Glomerular endothelial cell (primary cell): ENCODE measurements at places on chromosomes 16 and 17.

- DNase-seq, result no peak
Observed at GRCh38 chr17:30975042-30975820, 4.4 kb downstream of the RNF135 start.

DNA sequence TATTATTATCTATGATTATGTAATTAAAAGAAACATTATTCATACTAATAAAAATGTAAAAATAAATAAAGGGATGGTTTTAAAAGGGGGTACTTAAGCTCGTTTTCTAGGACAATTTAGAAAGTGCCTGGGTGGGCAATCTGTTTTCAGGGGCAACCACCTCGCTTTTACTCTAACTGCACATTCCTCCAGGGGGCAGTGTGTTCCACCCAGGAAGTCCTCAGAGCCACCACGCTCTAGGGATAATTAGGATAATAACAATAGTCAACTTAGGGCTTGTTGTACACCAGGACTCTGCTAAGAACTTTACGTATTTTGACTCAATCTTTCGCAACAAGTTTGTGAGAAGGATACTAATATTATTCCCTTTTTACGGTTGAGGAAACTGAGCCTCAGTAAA is 396.7 kb upstream of the MAF start:
- no peak for DNase-seq

DNA sequence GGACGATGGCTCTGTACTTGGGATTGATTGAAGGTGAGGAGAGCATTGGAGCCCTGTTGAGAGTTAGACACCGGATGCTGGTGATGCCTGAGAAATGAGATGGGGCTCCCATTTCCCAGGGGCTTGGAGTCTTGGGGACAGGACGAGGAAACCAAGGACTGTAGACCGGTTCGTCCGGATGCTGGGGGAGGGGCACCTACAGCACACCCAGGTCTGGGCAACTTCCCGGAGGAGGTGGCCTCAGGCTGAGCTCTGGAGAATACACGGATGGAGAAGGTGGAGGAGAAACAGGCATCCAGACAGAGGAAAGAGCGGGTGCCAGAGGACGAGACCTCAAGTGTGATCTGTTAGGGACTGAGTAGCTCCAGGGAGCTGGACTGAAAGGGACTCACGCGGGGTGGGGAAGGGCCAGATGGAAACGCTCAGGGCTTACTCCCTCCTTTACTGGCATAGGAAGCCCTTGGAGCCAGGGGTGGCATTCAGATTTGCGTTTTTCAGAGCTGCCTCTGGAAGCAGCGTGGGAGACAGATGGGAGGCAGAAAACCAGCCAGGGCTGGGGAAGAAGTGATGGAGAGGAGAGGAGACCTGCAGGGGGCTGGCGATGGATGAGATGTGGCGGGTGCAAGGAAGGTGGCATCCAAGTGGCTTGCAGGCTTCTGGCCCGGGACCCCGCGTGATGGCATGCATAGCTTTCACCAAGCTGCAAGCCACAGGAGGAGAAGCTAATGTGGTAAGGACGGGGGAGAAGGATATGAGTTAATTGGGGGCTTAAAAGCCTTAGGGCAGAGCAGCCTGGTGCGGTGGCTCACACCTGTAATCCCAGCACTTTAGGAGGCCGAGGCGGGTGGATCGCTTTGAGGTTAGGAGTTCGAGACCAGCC is 8.3 kb downstream of the C1QTNF1 start:
- DNase-seq, result no peak

- DNase-seq, result no peak
Observed at GRCh38 chr17:38324141-38324697, 19.5 kb downstream of the GPR179 start.

DNA sequence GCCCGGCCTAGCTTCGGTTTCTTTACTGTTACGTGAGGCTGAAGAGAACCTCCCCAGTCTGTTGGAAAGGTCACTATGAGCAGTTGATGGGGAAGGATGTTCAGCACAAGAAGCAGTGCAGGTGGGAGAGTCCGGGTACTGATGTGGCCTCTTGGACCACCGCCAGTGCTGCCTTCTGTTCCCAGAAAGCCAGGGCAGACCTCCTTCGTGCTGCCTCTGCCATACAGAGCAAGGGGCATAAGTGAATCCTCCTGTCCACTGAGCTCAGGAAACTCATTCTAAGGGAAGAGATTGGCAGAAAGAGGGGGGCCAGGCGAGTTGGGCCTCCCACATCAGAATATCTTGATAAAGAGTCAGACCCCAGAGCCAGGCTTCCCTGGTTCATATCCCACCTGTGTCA is 3.7 kb downstream of the PPP4C start:
- DNase-seq, result no peak

GRCh38 chr17:36856903-36857381 is 80.3 kb upstream of the LHX1 start:
- DNase-seq, result no peak

- no peak for DNase-seq
Observed at GRCh38 chr17:83192161-83192788, 112.9 kb downstream of the METRNL start.

DNA sequence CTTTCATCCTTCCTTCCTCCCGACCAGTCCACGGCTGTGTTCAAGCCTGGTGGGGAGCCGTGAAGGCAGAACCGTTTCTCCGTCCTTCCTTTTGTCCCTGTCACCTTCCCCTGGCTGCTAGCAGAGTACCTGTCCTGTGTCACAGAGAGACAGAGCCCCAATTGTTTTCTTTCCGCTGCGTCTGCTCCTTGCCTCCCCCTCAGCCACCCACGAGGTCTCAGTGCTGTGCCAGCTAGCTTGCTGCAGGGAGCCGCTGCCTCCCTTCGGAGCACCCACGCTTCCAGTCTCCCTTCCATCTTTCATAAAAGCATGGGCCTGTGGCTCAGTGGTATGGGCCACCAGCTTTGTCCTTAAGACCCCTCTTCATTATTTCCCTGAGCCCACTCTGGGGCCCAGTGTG is 62.2 kb downstream of the MPRIP start:
- DNase-seq, result no peak

GRCh38 chr17:83109793-83110645 is 30.6 kb downstream of the METRNL start:
- peak; percentile 68 for DNase-seq

DNA sequence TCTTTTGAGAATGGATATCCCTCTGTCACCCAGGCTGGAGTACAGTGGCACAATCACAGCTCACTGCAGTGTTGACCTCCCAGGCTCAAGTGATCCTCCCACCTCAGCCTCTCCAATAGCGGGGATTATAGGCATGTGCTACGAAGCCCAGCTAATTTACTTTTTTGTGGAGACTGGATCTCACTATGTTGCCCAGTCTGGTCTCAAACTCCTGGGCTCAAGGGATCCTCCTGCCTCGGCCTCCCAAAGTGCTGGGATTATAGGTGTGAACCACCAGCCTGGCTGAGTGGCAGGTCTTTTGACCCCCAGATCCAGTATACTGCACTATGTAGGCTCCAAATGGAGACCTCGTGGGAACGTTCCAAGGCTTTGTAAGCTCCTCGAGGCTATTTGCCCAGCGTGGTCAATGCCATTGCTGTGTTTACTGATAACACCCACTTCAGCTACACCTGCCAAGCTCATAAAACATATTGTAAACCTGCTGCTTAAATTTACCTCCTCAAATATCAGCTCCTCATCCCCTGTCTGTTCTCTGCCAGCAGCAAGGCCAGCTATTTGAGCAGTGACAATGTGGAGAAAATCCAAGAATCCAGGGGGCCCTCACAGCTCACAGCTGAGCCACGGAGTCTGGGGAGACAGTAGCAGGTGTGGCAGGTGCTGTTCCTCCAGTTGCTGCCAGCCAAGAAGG is 16.2 kb upstream of the KIFC3 start:
- DNase-seq, result no peak

- DNase-seq, result no peak
Observed at GRCh38 chr17:41914358-41914766, 4.4 kb downstream of the ACLY start.

GRCh38 chr17:66965801-66966262 is 1.3 kb downstream of the CACNG4 start:
- no peak for DNase-seq

DNA sequence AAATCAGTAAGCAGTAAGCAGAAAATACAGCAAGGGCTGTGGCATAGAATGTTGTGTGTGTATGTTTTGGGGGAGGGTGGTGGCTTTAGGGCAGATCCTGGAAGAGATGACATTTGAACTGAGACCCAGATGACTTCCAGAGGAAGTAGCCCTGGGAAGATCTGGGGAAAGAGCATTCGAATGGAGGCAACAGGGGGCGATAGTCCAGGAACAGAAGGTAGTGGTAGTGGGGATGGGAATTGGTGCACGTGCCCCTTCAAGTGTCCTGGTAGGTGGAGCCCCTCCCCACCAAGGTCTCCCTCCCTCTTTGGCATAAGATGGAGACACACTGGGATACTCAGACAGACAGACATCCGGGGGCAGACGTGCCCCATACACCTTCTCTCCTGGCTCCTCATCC is 14.1 kb downstream of the ARHGEF15 start:
- DNase-seq, result no peak

GRCh38 chr17:76250141-76250540 is 9.8 kb upstream of the RNF157 start:
- DNase-seq, result no peak

DNA sequence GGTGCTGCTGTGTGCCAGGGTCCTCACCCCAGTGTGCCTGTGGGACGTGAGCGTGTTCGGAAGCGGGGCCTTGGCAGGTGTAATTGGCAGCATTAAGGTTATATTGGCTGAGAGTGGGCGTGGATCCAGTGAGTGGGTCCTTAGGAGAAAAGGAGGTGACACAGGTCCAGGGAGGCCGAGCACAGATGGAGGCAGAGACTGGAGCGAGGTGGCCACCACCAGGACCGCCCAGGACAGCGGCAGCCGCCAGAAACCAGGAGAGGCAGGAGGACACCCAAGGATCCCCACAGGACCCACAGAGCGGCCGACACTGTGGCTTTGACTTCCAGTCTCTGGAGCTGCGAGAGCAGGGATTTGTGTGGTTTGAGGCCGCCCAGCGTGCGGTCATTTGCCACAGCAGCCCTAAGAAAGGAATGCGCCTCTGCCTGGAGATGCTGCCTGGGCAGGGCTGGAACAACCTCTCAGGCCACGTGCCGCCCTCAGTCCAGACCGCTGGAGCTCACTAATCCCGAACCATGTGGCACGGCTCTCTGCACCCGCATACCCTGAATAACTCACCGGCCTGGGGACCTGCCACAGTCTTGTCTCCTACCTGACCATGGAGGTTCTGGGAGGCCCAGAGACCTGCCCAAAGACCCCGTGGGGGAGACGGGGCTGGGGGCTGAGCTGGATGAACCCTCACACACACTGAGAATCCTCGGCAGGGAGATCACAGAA is 45.4 kb downstream of the SOX8 start:
- DNase-seq, result no peak

- DNase-seq, result peak; percentile 62
Observed at GRCh38 chr16:13957197-13958078, 37.5 kb downstream of the ERCC4 start.

DNA sequence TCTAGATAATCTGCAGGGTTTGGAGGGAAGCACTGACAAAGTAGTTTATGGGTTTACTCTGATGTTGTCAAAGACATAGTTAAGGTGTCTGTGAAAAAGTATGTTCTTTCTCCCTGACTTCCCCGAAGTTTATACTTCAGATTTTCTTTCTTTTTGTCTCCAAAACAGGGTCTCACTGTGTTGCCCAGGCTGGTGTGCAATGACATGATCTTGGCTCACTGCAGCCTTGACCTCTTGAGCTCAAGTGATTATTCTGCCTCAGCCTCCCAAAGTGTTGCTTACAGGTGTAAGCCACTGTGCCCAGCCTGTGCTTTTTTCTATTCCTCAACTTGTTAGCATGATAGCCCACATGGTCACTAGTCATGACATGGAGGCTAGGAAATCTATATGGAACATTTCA is 20.9 kb downstream of the SF3B3 start:
- no peak for DNase-seq

DNA sequence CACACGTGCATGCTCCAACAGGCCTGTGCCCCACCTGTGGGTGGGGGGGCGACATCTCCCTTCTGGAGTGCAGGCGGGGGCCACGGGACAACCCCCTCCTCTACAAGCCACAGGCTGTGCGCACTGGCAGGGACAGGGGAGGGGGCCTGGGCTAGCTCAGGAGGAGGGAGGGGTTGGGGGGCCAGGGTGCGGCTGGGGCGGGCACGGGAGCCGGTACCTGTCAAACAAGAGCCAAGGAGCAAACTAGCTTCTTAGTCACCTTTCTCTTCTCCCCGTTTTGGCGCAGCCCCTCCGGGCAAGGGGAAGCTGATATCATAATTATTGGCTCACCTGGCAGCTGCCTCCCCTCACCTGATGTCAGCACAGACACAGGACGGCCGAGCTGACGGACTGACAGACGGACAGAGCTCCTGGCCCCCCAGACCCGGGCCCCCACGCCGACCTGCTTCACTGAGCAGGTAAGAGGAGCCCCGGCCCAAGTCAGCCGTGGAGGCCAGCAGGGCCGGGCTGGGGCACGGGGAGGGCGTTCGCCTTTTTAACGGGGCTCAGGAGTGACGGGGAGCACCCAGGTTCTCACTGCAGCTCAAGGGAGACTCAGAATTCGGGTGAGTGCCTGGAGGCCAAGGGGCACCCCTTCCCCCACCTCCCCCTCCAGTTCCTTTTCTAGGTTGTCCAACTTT is at the start of gene FOXN1:
TSS of gene FOXN1 (plus strand) at position 363 of the 680 bp plus-strand sequence. CDS start 17,622 bp downstream, outside the sequence.
- no peak for DNase-seq

GRCh38 chr16:50611332-50611934 is 63.2 kb downstream of the NKD1 start:
- DNase-seq, result peak; percentile 22

DNA sequence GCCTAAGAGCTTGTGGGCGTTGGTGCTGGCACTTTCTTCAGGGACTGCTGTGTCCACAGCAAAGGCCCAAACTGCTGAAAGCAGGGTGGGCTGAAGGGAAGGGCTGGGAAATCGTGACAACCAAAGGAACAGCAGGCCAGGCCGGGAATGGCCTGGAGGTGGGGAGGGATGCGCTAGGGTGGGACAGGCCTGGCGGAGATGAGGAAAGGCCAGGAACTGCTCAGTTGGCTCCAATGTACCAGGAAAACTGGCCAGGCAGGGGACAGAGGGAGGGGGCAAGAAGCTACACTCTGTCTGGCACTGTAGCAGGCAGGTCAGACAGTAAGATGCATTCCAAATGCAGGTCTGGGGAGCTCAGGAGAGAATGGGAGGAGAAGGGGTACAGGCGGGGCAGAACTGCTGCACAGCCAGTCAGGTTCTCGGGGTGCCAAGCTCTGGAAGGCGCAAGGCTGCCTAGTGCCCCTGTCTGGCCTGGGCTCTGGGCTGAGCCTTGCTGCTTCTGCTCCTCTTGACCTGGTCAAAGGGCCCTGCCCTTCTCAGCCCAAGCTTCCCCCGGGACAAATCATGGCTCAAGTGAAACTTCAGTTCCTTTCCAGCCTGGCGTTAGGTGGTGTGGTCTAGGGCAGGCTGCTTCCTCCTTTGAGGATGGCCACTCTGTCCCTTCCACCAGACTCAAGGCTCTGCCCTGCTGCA is 7.3 kb downstream of the PNMT start:
- no peak for DNase-seq

- no peak for DNase-seq
Observed at GRCh38 chr17:39562395-39562794, 45.3 kb downstream of the NEUROD2 start.

- no peak for DNase-seq
Observed at GRCh38 chr16:11588321-11589197, 1.8 kb upstream of the LITAF start.

GRCh38 chr16:30342751-30343490 is 12.2 kb downstream of the CD2BP2 start:
- no peak for DNase-seq
